Hematopoietic multipotent progenitor cell (in vitro differentiated cells): ENCODE measurements at places on chromosomes 12 and 14. TPM values are rescaled to one million over a fixed set of nuclear protein-coding genes. Genes with fewer than 3 reads are reported as not detected.

KCNH3 gene
- total RNA-seq: 2.2 TPM

TMEM116 gene
- 7.3 TPM for total RNA-seq

CCDC197 gene
- total RNA-seq: not detected

TOMM20L gene
- total RNA-seq: 0.27 TPM

ACRBP gene
- total RNA-seq: 15.9 TPM

CLEC7A gene
- 2.4 TPM for total RNA-seq

BDKRB1 gene
- total RNA-seq: not detected

GRCh38 chr14:81132468-81132867 lies 88.3 kb downstream of the GTF2A1 start:
- DNase-seq: no peak

DNA sequence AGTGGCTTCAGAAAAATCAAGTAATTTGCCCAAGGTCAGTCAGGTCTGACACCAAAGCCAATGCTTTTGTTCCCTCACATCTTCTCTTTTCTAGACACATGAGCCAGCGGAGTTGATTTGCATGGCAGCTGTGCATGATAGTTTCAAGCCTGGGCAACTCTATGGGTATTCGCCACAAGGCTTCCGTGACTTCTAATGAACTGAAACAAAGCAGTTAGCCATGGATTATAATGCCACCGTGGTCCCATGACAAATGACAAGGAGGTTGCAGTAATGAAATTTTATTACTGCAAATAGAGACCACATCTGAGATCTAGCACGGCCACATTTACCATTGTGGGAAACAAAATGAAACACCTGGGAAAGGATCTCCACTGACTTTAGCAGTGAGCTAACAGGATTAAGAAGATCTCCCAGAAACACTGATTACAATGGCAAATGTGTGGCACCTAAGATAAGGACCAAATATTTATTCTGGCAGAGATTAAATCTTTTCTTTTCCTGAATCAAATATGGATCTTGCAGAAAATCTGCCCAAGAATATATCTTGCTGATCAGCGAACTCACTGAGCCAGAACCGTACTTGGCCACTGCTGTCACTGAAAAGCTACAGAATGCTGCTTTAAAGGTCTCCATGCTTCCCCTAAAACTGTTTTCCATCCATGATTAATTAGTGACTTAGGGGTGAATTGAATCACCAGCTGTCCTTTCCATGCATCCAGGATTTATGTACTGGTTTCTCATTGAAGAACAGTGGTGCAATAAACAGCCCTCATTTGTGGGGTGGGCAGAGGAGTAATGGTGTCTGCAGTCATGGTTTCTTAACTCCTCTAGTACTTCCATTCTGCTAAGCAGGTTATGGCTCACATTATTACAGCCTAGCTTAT lies 551.0 kb downstream of the DIO2 start:
- DNase-seq: no peak

DNA sequence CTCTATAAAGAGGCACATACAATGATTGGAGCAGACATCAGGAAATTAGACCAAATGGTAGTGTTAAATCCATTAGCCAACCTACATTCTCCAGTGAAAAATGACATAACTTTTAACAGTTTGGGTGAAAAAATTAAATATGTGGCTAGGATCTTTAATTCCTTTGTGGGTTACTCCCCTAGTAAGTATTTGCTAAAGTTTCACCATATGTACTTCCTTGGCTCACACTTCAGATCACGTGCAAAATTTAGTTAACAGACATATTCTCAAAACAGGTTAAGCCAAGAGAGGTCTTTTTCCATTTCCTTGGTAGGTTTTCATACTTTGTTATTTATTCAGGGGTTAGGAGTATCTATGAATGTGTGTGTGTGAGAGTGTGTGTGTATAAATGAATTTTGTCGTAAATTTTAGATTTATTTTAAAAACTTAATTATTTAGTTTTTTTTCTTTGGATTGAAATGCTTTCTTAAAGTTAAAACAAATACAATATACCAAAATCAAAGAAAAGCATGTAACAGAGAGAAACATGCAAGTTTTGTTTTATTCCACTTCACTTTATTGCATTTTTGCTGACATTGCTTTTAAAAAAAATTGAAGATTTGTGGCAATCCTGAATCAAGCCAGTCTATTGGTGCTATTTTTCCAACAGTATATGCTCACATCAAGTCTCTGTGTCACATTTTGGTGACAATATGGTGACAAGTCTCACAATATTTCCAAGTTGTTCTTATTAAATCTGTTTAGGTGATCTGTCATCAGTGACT lies 258.7 kb downstream of the FLRT2 start:
- DNase-seq: no peak

GRCh38 chr12:26287671-26288381 lies 92.5 kb downstream of the SSPN start:
- peak; percentile 52 for DNase-seq

GRCh38 chr14:36655963-36656686 lies 5.5 kb upstream of the PAX9 start:
- DNase-seq: peak; percentile 57

- no peak for DNase-seq
Measured at GRCh38 chr14:56244138-56244789, 126.1 kb downstream of the PELI2 start.

- DNase-seq: peak; percentile 67
Measured at GRCh38 chr14:61894452-61895077, 132.3 kb downstream of the SNAPC1 start.

DNA sequence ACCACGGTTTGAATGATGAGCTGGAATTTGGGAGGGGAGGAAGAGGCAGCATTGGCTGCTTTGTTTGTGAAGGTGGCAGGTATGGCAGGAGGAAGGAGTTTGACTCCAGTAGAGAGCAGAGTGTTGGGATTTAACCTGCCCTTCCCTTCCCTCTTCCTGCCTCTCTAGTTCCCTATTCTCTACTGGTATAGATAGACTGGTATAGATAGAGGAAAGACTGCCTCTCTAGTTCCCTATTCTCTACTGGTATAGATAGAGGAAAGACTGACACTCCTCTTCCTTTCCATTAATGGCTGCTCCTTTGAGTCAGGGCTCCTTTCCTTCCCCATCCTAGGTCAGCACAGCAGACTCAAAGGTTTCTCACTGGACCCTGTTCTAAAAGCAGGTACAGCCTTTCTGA lies 8.4 kb upstream of the SYCP3 start:
- no peak for DNase-seq

GRCh38 chr12:14628771-14629170 lies 61.1 kb upstream of the PLBD1 start:
- DNase-seq: no peak

GRCh38 chr12:116712458-116713303 lies 25.2 kb downstream of the SPRING1 start:
- no peak for DNase-seq

GRCh38 chr14:81341781-81342180 lies 58.3 kb downstream of the STON2 start:
- DNase-seq: no peak
